ENCODE measurements at places on chromosomes 16 and 17. TPM values are rescaled to one million over a fixed set of nuclear protein-coding genes. Genes with fewer than 3 reads are reported as not detected.

The RAB26 gene
- 0.65 TPM for total RNA-seq

The KRTAP9-2 gene
- total RNA-seq: not detected

The C17orf100 gene
- total RNA-seq: 1.3 TPM

The DCUN1D3 gene
- total RNA-seq: 10.3 TPM

The IL21R gene
- total RNA-seq: 3.9 TPM

The KRTAP17-1 gene
- 0.33 TPM for total RNA-seq

The RAB37 gene
- total RNA-seq: not detected

The SULT1A1 gene
- 0.98 TPM for total RNA-seq
